T-helper 22 cell (primary cell): ENCODE measurements at places on chromosomes 6 and 20.
A peak's percentile ranks its signal among the peaks of the same experiment; 100 is the strongest.

- DNase-seq: no peak
These were observed 12.1 kb downstream of the CEP85L start for GRCh38 chr6:118639054-118639964.

GRCh38 chr6:163491737-163492300 lies 77.3 kb downstream of the QKI start:
- DNase-seq: no peak

GRCh38 chr20:20259533-20259932 lies 108.4 kb upstream of the INSM1 start:
- no peak for DNase-seq

GRCh38 chr6:90383196-90383822 lies 86.7 kb upstream of the BACH2 start:
- no peak for DNase-seq

DNA sequence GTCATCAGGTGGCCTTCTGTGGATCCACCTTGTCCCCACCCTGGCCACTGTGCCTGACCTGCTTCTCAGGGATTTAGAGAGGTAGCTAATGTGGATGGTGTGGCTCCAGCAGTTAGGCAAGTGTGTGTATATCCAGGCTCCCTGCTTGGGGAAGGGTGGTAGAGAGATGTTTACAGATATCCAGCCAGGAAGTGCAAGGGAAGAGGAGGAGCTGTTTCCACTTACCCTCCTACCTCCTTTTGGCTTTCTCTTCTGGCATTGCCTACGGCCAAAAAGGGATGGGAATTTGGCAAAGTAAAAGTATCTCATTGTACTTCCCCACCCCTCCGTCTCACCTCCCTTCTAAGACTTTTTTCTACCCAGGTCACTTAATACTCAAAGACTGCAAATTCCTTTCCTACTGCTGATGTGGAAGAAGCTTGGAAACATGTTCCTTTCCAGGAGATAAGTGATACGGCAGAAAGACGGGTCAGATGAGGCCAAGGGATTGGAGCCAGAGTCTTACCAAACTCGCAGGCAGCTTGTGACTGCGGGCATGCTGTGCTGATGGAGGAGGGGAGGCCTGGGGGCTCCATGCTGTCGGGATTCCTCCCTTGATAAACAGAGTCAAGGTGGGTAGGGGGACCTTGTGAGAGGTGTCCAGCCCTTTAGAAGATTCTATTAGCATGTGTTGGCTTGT lies 253.4 kb downstream of the PRL start:
- no peak for DNase-seq

DNA sequence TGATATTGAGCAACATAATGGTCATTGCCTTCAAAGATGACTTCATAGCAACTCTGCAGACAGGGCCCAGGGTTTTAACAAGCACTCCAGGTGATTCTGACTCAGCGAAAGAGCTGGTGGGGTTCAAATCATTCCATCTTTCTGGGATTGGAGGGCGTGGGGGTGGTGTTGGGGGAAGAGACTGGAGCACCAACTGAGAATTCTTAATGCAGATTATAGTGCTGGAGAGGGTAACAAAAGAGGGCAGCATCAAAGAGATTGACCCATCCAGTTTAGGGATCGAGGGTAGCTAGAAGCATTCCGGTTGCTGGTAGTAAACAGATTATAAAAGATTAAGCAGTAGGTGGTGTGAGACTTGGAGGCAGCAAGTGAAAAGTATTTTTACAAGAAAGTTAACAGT lies 15.9 kb downstream of the PFDN4 start:
- DNase-seq: no peak

DNA sequence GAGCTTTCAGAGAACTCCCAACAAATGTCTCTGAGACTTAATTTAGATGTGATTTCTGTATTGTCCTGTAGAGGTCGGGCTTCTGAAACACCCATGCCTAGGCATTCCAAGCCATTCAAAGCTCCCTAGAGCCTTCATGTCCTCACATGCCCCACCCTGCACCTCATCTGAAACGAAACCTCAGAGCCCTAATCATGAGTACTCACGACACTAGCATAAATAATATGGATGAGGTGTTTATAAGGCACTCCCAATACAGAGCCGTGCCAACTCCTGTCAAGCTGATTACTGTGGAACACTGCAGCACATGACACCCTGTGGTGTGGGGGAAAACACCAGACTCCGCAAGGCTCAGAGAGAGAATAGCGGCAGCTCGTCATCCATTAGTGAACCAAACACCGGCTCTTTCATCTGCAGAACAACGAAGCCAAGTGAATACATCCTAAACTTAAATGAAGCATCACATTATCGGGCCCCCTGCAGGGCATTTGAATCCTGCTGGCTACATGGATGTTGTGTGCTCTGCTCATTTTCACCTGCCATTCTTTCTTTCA lies 83.8 kb downstream of the FNDC1 start:
- no peak for DNase-seq

DNA sequence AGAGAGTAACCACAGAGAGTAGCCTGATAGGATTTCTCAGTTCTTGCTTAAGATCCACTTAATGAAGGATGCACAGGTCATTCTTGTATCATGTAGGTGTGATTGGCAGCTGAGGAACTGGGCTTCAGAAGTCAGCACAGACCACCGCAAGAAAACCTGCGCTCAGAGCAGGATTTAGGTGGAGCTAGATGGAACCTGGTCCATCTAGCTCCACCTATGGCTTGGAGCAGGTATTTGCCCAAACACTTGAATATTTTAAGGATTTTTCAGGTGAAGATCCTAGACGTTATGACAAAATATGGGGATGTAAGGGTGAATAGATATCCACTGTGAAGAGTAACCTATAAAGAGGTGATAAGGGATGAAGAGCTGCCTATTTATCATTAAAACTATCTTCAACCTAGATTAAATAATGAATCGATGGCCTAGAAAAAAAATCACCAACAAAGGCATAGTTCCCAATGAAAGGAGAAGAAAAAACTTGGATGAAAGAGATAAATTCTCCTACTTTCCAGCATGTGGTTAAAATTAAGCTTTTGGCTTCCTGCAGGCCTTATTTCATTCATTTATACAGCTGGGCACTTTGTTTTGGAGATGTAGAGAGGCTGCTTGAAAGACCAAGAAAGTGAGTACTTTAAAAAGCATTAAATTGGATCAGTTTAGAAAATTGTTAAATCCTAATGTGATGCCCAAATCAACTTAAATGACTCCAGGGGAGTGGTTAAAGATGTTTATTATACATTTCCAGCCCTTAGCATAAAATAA lies 778.4 kb upstream of the GJE1 start:
- DNase-seq: no peak

GRCh38 chr6:75818098-75818855 lies 69.2 kb downstream of the MYO6 start:
- DNase-seq: no peak

DNA sequence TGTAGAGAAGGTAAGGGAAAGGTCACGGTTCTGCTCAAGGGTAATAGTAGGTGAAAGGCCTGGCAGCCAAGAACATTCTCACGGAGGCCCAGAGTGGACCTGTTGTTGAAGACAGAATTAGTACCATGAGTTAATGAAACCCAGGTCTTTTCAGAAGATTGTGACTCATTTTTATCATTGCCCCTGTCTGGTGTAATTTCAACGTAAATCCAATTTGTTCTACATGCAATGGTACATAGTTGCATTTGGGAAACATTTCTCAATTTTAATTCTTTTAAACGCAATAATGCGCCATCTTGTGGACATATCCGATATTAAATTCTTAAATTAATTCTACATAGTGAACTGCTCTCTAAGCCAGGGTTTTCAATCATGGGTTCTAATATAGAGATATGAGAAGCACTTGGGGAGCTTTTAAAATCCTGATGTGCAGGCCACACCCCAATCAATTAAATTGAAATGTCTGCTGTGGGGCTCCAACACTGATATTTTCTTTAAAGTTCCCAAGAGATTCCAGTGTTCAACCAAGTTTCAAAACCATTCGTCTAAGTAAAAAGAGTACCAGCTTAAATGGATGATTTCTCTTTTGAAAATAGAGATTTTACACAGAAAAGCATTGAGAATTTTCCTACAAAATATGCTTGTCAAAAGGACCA lies 257.4 kb downstream of the PLCB1 start:
- no peak for DNase-seq

DNA sequence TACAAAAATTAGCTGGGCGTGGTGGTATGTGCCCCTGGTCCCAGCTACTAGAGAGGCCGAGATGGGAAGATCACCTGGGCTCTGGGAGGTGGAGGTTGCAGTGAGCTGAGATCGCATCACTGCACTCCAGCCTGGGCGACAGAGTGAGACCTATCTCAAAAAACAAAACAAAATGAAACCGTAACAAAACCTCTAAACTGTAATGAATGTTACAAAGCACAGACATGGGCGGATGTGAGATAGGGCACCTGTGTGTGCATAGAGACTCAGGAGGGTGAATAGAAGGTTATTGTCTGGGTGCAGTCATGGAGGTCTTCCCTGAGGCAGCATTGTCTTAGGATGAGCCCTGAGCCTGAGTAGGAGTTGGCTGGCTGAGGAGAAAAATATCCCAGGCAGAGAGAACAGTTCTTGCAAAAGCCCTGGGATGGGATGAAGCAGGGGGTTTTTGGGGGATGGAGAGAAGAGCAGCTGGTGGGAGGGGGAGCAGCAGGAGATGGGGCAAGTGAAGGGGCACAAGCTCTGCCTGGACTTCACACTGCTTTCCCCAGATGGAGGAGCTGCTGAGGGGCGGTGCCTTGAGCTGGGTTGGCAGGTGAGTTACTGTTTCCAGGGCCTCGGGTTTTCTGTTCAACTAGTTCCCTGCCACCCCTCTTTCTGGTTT lies 5.2 kb downstream of the BCAS4 start:
- DNase-seq: no peak

DNA sequence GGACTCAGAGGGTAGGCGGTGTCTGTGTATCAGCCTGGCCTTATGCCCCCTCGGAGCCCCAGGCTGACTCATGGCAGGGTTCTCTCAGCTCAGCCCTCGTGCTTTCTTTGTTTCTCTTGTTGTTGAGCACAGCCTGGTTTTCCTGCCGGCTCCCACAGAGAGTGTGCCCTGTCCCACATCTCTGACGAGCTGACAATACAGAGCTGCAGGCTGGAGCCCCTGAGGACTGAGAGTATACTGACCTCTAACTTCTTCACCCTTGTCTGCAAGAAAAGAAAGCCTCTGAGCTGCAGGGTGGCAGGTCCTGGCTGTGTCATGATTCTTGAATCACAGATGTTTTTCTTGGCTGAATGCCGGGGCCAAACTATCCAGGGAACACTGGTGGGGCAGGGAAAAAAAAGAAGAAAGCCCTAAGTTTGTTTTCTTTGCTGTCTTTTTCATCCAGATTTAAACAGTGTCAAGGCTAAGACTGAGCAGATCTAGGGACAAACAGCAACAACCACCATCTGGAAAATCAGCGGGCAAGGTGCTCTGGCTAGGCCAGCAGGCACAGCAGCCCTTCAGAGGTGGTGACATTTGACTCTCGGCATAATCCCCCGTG lies 63.3 kb upstream of the ZNF133 start:
- no peak for DNase-seq

GRCh38 chr6:34973547-34974248 lies 84.6 kb downstream of the ANKS1A start:
- DNase-seq: no peak

DNA sequence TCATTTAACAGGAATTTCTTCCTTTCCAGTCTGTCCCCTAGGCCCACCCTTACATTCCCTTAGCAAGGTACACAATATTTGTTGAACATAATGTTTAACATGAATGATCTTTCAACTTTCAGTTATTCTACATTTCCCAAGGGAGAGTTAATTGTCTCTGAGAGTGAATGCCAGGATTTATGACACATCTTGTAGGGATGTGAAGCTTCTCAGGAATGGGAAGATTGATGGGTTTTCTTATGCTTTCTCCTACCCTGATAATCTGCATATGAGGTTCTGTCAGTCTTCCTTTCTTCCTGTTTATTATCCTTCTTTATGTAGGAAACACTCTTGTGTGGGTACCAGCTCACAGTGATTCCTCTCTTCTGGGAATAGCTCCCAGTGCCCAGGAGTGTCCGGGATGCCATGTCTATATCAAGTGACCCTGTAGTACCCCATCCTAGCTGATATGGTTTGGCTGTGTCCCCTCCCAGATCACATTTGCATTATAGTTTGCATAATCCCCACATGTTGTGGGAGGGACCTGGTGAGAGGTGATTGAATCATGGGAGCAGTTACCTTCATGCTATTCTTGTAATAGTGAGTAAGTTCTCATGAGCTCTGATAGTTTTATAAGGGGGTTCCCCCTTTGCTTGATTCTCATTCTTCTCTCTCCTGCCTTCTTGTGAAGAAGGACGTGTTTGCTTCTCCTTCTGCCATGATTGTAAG lies 7.1 kb upstream of the FYN start:
- DNase-seq: no peak

GRCh38 chr6:27251112-27251605 lies 3.7 kb downstream of the PRSS16 start:
- peak; percentile 55 for DNase-seq

GRCh38 chr6:160919723-160920440 lies 71.7 kb upstream of the MAP3K4 start:
- no peak for DNase-seq

DNA sequence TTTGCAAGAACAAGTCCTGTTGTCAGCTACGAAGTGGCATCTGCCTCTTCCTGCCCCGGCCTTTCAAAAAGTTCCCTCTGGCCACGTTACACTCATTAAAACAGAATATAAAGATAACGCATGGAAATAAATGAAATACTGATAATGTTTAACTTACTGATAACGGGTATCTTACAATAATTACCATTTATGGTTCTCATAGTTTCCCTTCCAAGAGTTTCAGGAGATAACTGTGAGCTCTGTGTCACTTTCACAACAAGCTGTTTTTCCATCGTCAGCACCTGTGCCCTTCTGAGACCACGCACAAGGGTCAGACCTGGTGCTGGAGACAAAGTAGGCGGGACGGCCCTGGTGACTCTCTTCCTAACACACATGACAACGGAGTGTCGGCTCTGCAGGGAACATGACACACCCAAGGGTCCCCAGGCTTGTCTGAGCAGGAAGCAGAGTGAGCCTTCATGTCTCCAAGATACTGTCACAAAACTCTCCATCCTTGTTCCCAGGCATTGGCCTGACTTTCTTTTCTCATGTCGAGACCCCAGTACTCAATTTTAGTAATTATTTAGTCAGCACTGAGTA lies 86.2 kb upstream of the THBS2 start:
- no peak for DNase-seq

- DNase-seq: no peak
These were observed 797 bp downstream of the PBX2 start for GRCh38 chr6:32189069-32189741.

DNA sequence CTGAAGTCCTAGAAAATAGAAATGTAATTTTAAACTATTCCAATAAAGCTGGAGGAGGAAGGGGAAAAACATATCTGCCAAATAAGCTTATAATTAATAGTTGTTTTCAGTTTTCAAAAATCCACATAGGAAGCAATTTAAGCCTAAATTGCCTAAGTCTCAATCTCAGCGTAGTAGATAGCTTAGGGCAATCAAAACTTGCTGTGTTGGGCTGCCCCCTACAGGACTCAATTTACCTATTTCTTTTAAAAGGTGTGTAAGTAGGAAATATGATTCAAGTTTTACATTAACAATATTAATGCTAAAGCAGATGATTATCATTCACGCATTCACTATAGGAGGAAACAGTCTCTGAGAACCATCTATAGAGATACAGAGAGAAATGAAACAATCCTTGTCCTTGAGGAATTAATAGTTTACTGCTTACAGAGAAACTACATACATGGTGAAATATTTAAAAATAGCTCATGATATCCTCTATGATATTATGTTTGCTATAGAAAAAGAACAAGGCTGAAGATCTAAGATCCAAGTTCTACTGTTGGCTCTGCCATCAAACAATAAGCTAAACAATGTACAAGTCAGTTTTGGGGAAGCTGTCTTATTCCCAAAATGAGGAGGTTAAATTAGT lies 102.1 kb downstream of the ATG5 start:
- DNase-seq: peak; percentile 48
